ENCODE measurements at places on chromosomes 4 and X.

- no peak for DNase-seq
These were observed 46.2 kb downstream of the SEPTIN11 start for GRCh38 chr4:76995776-76996175.

GRCh38 chr4:138706201-138706600 lies 309.4 kb upstream of the NOCT start:
- DNase-seq, result no peak

DNA sequence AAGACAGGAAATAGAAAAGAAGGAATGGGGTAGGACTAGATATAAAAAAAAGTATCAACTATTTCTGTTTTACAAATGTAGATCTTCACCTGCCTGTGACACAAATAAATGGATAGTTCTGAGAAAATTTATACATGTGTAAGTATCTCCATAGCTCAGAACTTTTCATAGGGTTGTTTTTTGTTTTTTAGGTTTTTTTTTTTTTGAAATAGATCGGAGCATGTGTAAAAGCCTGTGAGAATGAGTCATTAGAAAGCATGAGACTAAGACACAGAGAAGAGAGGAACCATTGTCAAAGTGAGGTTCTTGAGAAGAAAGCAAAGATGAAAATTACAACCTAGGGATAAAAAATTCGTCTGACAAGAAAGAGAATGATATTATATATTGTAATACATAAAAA lies 481.6 kb downstream of the PABPC4L start:
- DNase-seq, result no peak

GRCh38 chr4:5930876-5931275 lies 38.0 kb upstream of the CRMP1 start:
- no peak for DNase-seq

- no peak for DNase-seq
These were observed 65.3 kb downstream of the ANTXR2 start for GRCh38 chr4:80007745-80008149.

All from GM12891 (cell line).